Spinal cord (tissue), 10 donors: ENCODE measurements at places on chromosomes 4 and X.

DNA sequence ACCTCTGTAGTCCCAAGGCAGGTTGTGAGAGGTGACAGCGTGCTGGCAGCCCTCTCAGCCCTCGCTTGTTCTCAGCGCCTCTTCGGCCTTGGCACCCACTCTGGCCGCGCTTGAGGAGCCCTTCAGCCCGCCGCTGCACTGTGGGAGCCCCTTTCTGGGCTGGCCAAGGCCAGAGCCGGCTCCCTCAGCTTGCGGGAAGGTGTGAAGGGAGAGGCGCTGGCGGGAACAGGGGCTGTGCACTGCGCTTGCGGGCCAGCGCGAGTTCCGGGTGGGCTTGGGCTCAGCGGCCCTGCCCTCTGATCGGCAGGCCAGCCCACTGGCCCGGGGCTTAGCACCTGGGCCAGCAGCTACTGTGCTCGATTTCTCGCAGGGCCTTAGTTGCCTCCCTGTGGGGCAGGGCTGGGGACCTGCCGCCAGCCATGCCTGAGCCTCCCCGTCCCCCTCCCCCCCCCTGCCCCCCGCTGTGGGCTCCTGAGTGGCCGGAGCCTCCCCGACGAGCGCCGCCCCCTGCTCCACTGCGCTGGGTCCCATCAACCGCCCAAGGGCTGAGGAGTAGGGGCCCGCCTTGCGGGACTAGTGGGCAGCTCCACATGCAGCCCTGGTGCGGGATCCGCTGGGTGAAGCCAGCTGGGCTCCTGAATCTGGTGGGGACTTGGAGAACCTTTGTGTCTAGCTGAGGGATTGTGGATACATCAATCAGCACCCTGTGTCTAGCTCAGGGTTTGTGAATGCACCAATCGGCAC, 347.6 kb downstream of the KLHL13 start:
- DNase-seq, result no peak
- H3K4me3 ChIP-seq, result no peak overlapping the region
- H3K27ac ChIP-seq, result no peak overlapping the region
- H3K36me3 ChIP-seq, result no peaks in the 10 kb centered on the region

GRCh38 chr4:54229631-54230483, 764 bp downstream of the PDGFRA start:
- H3K27me3 ChIP-seq, result peaks cover 82% of the 10 kb centered on the region
- peak; percentile 21 for DNase-seq
- H3K4me1 ChIP-seq, result peaks cover 80% of the 10 kb centered on the region
- peak overlapping the region; percentile 46 for H3K4me3 ChIP-seq
- H3K36me3 ChIP-seq, result peaks cover 3% of the 10 kb centered on the region

- no peaks in the 10 kb centered on the region for H3K4me1 ChIP-seq
- no peaks in the 10 kb centered on the region for H3K27me3 ChIP-seq
- H3K4me3 ChIP-seq, result no peak overlapping the region
- no peak for DNase-seq
- H3K36me3 ChIP-seq, result no peaks in the 10 kb centered on the region
Measured at GRCh38 chr4:54484383-54484782, 173.4 kb upstream of the KIT start.

- H3K4me3 ChIP-seq, result no peak overlapping the region
- H3K27ac ChIP-seq, result no peak overlapping the region
- H3K4me1 ChIP-seq, result no peaks in the 10 kb centered on the region
- no peaks in the 10 kb centered on the region for H3K36me3 ChIP-seq
Measured at GRCh38 chr4:98786866-98787265, 128.5 kb upstream of the TSPAN5 start.

- no peak overlapping the region for H3K27ac ChIP-seq
- DNase-seq, result no peak
- peaks cover 6% of the 10 kb centered on the region for H3K27me3 ChIP-seq
- peaks cover 7% of the 10 kb centered on the region for H3K4me1 ChIP-seq
- H3K4me3 ChIP-seq, result no peak overlapping the region
- H3K36me3 ChIP-seq, result no peaks in the 10 kb centered on the region
Measured at GRCh38 chrX:140440876-140441275, 64.0 kb downstream of the SOX3 start.

- H3K4me3 ChIP-seq, result no peak overlapping the region
- no peaks in the 10 kb centered on the region for H3K27me3 ChIP-seq
- no peaks in the 10 kb centered on the region for H3K36me3 ChIP-seq
Measured at GRCh38 chr4:24089851-24090534, 200.1 kb upstream of the PPARGC1A start.

DNA sequence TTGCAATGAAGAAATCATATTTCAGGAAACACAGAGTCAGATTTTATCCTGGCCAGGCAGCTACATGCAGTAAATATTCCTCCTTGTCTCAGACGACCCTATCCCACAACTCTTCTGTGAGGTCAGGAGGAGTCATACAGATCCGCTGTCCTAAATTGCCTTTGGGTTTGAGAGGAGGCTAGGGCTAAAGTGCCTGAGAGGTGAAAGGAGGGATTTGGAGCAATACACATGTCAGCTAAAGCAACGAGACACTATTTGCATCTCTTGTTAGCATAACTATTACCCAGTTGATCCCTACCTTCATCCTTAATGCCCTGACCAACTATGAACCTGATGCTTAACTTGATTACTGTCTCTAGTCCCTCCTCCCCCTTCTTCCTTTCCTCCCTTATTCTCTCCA, 98.6 kb downstream of the TBC1D19 start:
- no peak for DNase-seq
- no peaks in the 10 kb centered on the region for H3K27me3 ChIP-seq
- no peaks in the 10 kb centered on the region for H3K4me1 ChIP-seq
- no peak overlapping the region for H3K4me3 ChIP-seq
- no peak overlapping the region for H3K27ac ChIP-seq
- H3K36me3 ChIP-seq, result no peaks in the 10 kb centered on the region

DNA sequence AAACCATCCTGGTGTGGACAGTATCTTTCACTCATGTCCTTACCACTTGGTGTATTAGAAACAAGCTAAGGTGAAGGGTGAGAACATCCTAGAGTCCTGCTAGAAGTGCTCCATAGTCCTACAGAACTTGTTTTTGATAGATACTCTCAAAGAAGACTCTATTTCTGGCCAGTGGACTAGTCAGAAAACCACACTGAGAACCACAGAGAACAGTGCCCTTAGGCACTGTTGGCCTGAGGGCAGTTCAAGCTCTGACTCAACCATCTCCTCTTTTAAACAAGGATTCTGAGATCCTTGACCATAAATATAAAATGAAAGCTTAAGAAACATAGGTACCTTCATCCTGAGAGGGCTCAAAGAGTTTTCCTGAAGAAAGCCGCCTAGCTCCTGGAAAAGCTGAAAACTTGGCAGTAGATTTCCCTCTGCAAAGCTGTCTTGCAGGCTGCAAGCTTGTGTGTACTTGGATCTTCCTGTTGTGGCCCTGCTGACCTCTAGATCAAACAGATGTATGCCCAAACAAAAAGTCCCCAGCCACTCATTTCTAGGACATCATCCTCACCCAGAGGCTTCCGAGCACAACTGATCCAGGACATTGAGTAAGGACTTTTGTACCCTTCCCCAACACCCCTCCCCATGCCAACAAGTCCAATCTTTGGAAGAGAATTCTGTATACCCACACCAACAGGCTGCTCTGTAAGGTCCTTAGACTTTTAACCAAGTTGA, 111.6 kb upstream of the CXCL13 start:
- no peaks in the 10 kb centered on the region for H3K36me3 ChIP-seq
- H3K27ac ChIP-seq, result no peak overlapping the region
- H3K4me1 ChIP-seq, result no peaks in the 10 kb centered on the region
- no peaks in the 10 kb centered on the region for H3K27me3 ChIP-seq

DNA sequence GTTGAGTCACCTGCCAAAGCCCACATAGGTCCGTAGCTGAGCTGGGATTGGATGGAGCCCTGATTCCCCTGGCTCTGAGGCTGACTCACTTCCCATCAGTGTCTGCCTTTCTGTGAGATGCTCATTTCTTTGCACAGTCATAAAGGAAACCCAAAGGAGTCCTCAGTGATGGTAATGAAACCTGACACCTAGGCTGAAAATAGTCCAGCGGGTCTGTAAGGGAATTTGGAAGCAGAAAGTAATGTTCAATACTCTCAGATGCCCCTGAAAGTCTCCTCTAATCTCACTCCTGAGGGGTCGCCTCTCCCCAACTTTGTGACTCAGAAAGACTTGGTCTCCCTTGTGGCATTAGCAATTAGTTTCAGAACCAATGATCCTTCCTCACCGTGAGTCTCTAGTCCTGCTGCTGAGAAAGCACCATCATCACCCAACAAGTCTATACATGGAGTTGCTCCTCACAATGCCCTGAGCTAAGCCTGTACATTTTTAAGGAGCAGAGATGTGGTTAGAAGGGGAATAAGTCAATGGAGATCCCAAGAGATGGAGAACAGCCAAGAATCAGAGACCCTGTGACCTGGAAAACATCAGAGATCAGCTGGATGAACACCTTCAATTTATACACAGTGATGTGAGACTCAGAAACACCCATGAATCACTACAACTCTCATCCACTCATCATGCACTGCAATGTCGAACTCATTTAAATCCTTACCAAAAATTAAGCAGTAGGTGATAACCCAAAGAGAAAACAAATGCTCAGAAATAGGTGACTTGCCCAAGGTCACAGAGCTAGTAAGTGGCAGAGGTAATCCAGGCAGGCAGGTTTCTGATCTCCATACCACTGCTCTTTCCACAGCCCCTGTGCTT, 219.0 kb upstream of the CPEB2 start:
- no peaks in the 10 kb centered on the region for H3K27me3 ChIP-seq
- no peak overlapping the region for H3K4me3 ChIP-seq
- H3K27ac ChIP-seq, result no peak overlapping the region
- H3K36me3 ChIP-seq, result no peaks in the 10 kb centered on the region

- H3K36me3 ChIP-seq, result no peaks in the 10 kb centered on the region
- no peaks in the 10 kb centered on the region for H3K27me3 ChIP-seq
- H3K27ac ChIP-seq, result no peak overlapping the region
- H3K4me1 ChIP-seq, result no peaks in the 10 kb centered on the region
- H3K4me3 ChIP-seq, result no peak overlapping the region
- DNase-seq, result no peak
Measured at GRCh38 chrX:51035746-51036145, 125.2 kb downstream of the BMP15 start.

DNA sequence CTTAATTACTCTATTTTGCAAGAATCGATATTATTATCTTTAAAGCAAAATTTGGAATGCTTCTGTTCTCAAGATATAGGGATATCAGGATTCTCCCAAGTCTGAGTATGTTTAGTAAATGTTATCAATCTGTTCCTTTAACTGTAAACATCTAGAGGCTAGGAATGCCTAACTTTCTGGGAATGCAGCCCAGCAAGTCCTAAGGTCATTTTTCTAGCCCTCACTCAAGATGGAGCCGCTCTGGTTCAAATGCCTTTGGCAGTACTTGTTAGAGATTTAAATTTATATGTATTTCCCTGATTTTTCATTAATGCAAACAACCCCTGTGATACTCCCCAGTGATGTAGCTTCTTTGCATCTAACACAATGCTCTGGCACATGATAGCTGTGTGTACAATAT, 623.8 kb upstream of the LCORL start:
- no peak for DNase-seq
- H3K27me3 ChIP-seq, result no peaks in the 10 kb centered on the region
- no peaks in the 10 kb centered on the region for H3K4me1 ChIP-seq
- no peak overlapping the region for H3K4me3 ChIP-seq

GRCh38 chr4:117357866-117358265, 272.5 kb upstream of the TRAM1L1 start:
- no peak for DNase-seq
- H3K4me3 ChIP-seq, result no peak overlapping the region
- H3K27ac ChIP-seq, result no peak overlapping the region
- no peaks in the 10 kb centered on the region for H3K4me1 ChIP-seq

- H3K27me3 ChIP-seq, result peaks cover 12% of the 10 kb centered on the region
- H3K36me3 ChIP-seq, result no peaks in the 10 kb centered on the region
- no peak overlapping the region for H3K27ac ChIP-seq
- peaks cover 8% of the 10 kb centered on the region for H3K4me1 ChIP-seq
Measured at GRCh38 chr4:78553043-78553396, 1.4 kb downstream of the ANXA3 start.

DNA sequence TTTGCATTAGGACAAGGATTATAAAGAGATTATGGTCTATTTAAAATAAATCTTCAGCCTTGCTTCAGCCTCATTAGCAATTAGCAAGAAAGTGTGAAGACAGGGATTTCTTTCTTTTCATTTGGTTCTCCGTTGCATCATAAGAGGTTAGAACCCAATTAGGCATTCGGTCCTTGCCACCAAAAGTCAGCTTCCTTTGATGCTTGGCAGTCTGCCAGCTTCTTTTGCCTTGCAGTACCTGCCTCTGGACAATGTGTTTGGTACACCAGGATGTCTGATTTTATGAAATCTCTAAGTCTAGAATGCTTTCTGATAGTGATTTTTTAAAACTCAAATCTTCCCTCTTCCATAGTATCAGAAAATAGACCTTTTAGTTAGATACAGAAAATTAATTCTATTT, 12.4 kb downstream of the SMIM20 start:
- no peaks in the 10 kb centered on the region for H3K36me3 ChIP-seq
- no peak for DNase-seq
- H3K4me3 ChIP-seq, result no peak overlapping the region
- no peaks in the 10 kb centered on the region for H3K27me3 ChIP-seq

GRCh38 chrX:108199041-108199440, 107.5 kb downstream of the ATG4A start:
- no peak for DNase-seq
- no peak overlapping the region for H3K27ac ChIP-seq
- H3K4me3 ChIP-seq, result no peak overlapping the region
- H3K27me3 ChIP-seq, result peaks cover 14% of the 10 kb centered on the region

DNA sequence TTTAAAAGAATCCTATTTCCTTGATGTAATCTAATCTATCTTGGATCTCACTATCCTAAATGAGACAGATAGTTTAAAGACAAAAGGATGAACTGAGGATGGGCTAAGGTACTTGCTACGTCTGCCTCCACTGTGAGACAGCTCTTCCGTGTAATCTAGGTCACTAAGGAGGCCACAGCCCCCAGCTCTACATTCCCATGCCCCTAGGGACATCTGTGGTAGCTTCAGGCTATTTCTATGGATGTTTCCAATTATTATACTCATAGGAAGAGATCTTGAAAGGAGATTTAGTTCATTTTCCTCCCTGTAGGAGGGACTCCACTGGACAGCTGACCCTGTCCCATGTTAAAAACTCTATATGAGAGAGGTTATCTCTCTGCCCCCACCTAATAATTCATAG, 140.8 kb upstream of the TRPC5 start:
- H3K4me1 ChIP-seq, result no peaks in the 10 kb centered on the region
- H3K36me3 ChIP-seq, result no peaks in the 10 kb centered on the region
- H3K4me3 ChIP-seq, result no peak overlapping the region

DNA sequence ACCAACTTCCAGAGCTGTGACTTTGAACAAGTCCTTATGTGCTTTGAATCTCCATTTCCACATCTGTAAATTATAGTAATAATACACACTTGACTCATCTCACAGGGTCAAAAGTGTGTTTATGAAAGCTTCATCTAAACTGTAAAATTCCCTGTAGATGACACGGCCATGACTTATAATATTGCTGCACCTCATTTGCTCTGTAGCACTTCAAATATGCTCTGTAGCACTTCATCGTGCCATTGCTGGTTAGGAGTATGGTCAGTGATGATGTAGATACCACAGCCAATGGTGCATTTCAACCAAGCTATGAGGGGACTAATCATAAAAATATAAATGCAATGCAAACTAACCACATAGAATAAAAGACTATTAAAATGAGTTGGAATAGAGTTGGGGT, 318.6 kb downstream of the ANK2 start:
- no peak overlapping the region for H3K4me3 ChIP-seq
- no peak overlapping the region for H3K27ac ChIP-seq
- H3K27me3 ChIP-seq, result no peaks in the 10 kb centered on the region
- peaks cover 29% of the 10 kb centered on the region for H3K36me3 ChIP-seq
